SJCRH30 (cell line): ENCODE measurements at places on chromosomes 2 and 18. TPM values are rescaled to one million over a fixed set of nuclear protein-coding genes. Genes with fewer than 3 reads are reported as not detected.

GRCh38 chr2:168312036-168312822, 64.8 kb upstream of the STK39 start:
- DNase-seq, result no peak

GRCh38 chr2:121342751-121343150, 57.7 kb upstream of the TFCP2L1 start:
- no peak for DNase-seq

DNA sequence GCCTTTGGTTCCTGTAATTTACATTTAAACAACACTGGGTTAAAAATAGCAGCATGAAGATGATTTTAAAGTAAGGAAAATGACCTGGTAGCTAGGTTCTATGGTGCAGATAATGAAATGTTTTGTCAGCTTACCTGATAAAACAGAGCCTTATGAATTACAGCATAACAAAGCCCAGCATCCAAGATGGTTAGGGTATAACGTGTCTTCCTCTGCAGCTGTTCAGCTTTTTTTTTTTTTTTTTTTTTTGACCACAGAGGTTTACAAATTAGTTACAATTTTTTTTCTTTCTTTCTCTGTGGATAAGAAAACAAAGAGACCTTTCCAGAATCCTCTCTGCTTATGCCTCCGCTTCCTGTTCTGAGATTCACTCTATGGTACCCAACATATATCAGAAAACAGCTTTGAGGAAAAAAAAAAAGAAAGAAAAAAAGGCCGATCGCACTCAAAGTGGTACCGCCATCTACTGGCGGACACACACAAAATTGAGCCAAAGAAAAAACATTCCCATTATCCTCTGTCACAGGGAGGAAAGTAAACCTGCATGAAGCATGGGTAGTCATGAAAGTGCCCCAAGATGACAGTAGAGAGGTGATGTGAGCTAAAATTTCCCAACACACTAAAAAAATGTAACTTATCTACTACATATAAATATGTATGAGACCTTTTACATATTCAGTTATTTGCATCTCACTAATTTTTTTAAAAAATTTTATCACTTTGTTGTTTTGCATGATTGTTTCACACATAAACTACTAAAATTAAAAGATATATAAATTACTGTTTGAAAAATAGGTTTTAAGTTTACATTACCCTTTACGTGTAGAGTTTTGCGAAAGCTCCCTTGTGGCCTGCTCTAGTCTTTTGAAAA, at the start of gene SCN3A:
Gene SCN3A (minus strand): TSS at position 362 of the 871 bp plus-strand sequence. CDS start 27,656 bp downstream, outside the sequence.
- DNase-seq, result peak; percentile 82

GRCh38 chr18:35511833-35512232, 14.1 kb upstream of the INO80C start:
- DNase-seq, result no peak

The TRIM54 gene
- total RNA-seq, result 0.23 and 0.34 TPM in 2 replicates

DNA sequence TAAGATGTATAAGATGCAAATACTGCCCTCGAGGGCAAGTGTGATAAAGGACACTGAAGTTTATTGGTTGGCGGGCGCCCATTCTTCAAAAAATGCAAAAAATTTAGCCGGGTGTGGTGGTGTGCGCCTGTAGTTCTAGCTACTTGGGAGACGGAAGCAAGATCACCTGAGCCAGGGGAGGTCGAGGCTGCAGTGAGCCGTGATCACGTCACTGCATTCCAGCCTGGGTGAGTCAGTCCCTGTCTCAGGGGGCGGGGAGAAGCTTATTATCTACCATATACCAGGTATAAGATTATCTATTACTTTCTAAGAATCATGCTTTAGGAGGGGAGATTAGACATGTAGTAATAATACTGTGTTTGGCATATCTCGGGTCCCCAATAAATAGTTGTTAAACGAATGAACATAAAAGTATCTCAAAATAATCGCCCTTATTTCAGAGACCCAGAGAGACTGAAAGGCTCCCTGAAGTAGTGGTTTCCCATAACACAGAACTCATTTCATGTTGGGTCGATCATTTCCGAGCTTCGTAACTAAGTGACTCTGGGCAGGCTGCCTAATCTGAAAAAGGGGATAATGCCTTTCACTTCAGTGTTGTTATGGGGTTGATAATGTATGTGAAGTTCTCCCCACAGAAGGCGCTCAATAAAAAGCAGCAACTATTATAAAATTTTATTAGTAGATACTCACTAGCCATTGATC, 1.2 kb upstream of the SELENOI start:
- peak; percentile 38 for DNase-seq

DNA sequence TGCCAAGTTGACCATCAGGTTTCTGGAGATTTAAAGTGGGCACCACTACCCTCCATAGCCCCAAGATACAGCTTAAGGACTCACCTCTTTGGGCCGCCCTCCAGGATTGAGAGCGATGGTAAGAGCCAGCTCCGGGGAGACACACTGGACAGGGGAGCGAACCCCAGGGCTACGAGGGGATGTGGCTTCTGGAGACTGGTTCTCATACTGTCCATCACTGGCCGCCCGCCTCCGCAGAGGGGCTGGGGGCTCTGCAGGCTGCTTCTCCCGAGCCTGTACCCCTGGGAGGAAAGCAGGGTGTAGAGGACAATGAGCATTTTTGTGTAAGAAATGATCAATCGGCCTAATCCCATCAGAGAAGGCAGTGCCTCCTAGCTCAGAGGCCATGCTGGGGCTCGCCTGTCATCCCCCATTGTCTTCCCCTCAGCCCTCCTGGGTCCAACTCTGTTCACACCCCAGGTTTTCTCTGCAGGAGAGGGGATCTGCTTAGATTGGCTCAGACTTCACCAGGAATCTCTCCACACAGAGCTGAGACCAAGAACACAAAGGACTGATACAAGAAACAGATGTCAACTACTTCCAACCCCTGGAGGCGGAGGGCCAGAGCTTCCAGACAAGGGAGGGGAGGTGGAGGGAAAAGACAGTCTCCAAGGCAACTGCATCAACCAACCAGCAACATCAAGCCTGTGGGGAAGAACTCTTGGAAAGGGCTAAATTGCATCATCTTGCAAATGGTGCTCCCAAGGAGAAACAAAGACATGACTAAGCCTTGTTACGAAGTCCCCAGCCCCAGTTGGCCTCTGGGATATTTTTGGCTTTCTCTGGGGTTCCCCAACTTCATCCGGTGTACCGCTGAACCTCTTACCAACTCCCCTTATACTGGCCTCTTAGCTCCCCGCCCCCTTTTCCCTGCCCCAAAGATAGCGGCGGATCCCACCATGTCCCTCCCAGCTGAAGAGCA, 166.6 kb downstream of the TNS1 start:
- DNase-seq, result no peak

DNA sequence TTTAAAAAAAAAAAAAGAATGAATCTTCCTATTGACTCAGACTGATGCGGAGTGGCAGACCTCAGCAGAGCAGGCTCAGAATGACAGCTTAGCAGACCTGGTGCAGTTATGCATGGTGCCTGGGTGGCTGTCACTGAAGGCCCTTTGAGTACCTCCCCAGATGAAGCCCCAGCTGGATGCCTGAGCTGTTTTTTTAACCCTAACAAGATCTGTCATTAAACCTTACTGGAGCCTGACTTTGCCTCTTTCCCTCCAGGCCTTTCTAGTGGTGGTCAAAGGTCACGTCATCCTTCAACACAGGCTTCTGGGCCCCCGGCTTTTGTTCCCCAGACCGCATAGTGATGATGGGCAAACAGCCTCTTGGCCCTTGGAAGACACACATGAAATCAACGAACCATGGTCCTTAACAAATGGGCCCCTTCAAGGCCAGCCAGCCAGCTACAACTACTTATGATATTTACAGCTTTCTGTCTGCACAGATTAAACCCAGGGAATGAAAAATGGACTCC, 138.3 kb upstream of the CYP1B1 start:
- DNase-seq, result no peak

DNA sequence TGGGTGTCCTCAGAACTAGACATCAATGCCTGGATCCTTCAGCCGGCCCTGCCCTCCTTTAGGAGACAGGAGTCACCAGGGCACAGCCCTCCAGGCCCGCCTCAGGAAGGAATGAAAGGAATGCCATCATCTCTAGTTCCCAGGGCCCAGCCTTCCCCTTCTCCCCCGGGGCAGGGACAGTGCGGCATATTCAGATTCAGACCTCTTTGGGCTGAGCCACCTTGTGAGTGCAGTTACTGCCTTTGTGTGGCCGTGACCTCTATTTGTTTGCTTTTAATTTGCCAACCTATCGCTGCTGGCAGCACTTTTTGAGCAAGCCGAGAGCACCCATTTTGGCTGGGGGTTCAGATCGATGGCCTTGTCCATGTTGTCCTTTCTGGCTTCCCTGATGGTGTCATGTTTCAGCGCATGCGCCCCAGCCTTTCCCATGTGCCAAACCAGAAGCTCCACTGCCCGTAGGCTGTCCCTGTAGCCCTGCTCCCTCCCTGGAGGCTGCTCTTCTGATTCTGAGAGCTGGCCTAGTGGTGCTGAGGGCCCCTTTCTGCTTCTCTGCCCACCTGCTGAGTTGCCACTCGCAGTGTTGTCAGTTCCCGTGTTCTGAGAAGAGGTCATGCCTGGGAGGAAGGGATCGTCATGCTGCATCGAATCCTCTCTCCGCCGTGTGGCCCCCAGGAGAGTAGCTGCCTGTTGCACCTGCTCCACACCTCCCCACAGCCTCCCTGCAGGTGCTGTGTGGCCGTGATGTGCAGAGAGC, 10.9 kb downstream of the ANKRD23 start:
- DNase-seq, result peak; percentile 77
